ENCODE measurements at places on chromosomes 12 and 14. TPM values are rescaled to one million over a fixed set of nuclear protein-coding genes. Genes with fewer than 3 reads are reported as not detected.

Gene CLEC1B
- total RNA-seq, result not detected

Gene TAS2R43
- 1.5 TPM for total RNA-seq

Gene C12orf42
- total RNA-seq, result not detected

Gene ATF7IP
- total RNA-seq, result 204 TPM

Gene PRICKLE1
- 6.4 TPM for total RNA-seq

Gene CNTN1
- 81.4 TPM for total RNA-seq

Gene KRT4
- not detected for total RNA-seq

Gene ARHGDIB
- not detected for total RNA-seq

Gene NANOG
- 1.3 TPM for total RNA-seq

Gene OTOGL
- total RNA-seq, result 0.83 TPM

Gene SIRT4
- total RNA-seq, result 3.8 TPM

Gene RND1
- total RNA-seq, result 1.8 TPM

Gene PTPRQ
- not detected for total RNA-seq

Gene CLEC7A
- not detected for total RNA-seq

Gene RNASE4
- total RNA-seq, result 1.7 TPM

Gene KRT79
- total RNA-seq, result not detected

Gene NUAK1
- total RNA-seq, result 18.8 TPM

Gene ACSS3
- total RNA-seq, result 3.6 TPM

Gene TCL1A
- total RNA-seq, result not detected

Gene GALNT16
- total RNA-seq, result 124 TPM

Gene CKB
- total RNA-seq, result 2,561 TPM

Gene LRFN5
- total RNA-seq, result 7.3 TPM

Gene APOF
- total RNA-seq, result not detected

Gene OR9K2
- 2.9 TPM for total RNA-seq

Gene TTC6
- 0.44 TPM for total RNA-seq

Gene RHEBL1
- total RNA-seq, result 2.3 TPM

Gene MEG3
- 0.22 TPM for total RNA-seq

Gene GLIPR1L1
- not detected for total RNA-seq

Gene P3H3
- total RNA-seq, result 58.4 TPM

Gene LMO3
- 0.78 TPM for total RNA-seq

Gene KRT73
- not detected for total RNA-seq

Gene RTL1
- total RNA-seq, result not detected

Gene PFDN5
- 292 TPM for total RNA-seq

Gene TRIAP1
- total RNA-seq, result 25.2 TPM

Gene CMKLR1
- not detected for total RNA-seq

Gene TC2N
- total RNA-seq, result 2.5 TPM

Gene STYX
- 5.5 TPM for total RNA-seq

Gene DPPA3
- not detected for total RNA-seq

Gene NACA
- total RNA-seq, result 589 TPM

Gene GALNT9
- 13.7 TPM for total RNA-seq

Gene KRT78
- total RNA-seq, result not detected

Gene DACT1
- total RNA-seq, result 39.9 TPM

Gene BDKRB1
- total RNA-seq, result not detected

Gene KCNC2
- total RNA-seq, result 11.6 TPM

Gene AMIGO2
- 1.7 TPM for total RNA-seq

Measured in glutamatergic neuron (in vitro differentiated cells).